ENCODE measurements at places on chromosomes 6 and 20.
A peak's percentile ranks its signal among the peaks of the same experiment; 100 is the strongest.

- no peak for DNase-seq
These were observed 22.1 kb downstream of the MAP3K4 start for GRCh38 chr6:161013695-161014094.

GRCh38 chr6:129751384-129751783, 41.4 kb upstream of the ARHGAP18 start:
- no peak for DNase-seq

GRCh38 chr20:46701057-46701456, 8.4 kb upstream of the SLC2A10 start:
- peak; percentile 24 for DNase-seq

DNA sequence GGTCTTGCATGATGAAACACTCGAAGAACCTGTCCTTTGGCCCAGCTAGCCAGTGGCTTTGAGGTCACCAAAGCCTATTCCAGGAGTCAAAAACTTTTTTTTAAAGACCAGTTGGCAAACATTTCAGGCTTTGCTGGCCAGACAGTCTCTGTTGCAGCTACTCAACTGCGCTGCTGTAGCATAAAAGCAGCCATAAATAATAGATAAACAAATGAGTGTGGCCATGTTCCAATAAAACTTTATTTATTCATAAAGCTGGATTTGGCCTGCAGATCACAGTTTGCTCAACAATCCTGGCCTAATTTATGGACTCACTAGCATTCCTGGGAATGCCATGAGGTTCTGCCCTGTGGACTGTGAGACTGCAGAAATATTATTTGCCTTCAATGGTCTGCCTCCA, 68.8 kb upstream of the LTV1 start:
- no peak for DNase-seq

DNA sequence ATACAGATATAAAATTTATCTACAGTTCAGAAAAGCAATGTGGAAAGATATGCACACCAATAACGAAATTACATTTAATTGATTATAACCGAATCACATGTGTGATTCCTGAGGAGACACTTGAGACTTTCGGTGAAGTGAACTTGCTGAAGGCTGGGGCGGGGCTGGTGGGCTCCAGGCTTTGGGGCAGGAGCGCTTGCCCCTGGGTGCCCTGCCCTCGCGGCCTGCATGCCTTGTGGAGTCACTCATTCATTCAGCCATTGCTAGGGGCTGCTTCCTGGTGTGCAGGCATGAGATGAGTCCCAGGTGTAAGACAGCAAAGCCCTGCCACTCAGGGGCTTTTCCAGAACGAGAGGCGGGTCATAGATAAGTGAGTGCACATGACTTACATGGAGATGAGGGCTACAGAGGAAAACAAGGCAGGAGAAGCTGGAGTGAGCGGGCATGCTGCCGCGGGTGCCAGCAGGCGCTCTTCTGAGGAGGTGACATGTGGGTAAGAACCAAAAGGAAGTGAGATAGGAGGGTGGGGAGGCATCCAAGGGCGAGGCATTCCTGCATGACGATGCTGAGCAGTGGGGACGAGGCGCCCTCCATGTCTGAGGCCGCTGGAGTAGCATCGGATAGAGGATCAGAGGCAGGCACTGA, 88.7 kb downstream of the BMP7 start:
- DNase-seq = no peak

GRCh38 chr6:5783584-5784089, 223.1 kb downstream of the NRN1 start:
- DNase-seq = no peak

GRCh38 chr6:106870824-106871717, 103.5 kb downstream of the CD24 start:
- DNase-seq = no peak

- no peak for DNase-seq
These were observed 113.0 kb upstream of the SLC22A23 start for GRCh38 chr6:3569816-3570215.

GRCh38 chr20:52365688-52366087, 174.1 kb upstream of the ZFP64 start:
- no peak for DNase-seq

DNA sequence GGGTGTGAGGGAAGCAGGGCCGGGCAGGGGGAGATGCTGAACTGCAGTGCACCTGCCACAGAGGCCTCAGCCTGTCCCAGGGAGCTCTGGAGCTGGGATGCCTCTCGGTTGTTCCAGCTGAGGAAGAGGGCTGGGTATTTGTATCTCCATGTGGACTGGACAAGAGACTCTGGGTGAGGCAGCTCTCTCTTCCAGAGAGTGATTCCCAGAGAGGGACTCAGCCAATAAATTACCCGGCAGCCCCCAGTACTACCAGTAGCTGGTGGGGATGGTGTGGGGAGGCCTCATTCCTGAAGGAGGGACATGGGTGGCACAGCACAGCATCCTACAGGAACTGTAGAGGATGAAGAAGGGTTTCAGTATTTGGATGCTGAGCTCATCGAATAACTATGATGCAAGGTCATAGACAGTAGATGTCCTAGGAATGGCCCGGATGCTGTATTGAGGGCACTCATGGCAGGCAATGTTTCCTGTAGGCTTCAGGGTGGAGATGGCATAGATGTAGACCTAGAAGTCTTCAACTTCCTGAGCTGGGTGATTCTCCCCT, 1.4 kb downstream of the FGD2 start:
- no peak for DNase-seq

- no peak for DNase-seq
These were observed 42.2 kb downstream of the PKIB start for GRCh38 chr6:122652431-122652830.

DNA sequence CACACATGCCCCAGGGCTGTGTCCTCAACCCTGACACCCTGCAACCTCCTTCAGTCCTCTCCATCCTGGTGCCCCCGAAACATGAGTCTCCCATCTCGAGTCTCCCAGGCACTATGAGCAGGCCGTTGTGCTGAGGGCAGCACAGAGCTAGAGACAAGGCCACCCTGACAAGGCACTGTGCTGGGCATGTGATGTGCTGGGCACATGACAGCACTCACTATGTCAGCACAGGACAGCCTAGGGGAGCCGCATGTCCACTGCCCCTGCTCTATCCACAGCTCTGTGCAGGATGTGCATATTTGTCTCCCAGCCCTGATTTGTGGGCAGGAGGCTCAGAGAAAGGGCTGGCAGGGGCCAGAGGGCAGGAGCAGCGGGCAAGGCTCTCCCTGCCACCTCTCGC, 362.1 kb upstream of the AGPAT4 start:
- DNase-seq = no peak

DNA sequence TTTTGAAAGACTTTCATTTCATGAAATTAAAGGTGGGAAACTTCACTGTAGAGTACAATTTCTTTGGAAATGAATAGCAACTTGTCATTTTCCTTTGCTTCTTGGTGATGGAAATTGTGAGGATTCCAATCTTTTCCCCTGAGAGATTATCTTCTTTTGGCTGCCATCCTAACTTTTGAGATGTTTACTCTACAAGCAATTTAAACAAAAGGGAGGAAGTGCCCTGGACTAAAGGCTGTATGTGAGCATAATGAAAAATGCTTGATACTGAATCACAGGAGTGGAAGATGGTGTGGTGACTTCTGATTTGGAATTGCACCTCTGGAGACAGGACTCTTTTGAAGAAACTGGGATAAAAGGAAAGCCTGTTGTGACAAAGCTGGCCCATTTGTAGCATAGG, 43.1 kb upstream of the JAG1 start:
- no peak for DNase-seq

- DNase-seq = no peak
These were observed 52.2 kb upstream of the SLC22A1 start for GRCh38 chr6:160069459-160069858.

DNA sequence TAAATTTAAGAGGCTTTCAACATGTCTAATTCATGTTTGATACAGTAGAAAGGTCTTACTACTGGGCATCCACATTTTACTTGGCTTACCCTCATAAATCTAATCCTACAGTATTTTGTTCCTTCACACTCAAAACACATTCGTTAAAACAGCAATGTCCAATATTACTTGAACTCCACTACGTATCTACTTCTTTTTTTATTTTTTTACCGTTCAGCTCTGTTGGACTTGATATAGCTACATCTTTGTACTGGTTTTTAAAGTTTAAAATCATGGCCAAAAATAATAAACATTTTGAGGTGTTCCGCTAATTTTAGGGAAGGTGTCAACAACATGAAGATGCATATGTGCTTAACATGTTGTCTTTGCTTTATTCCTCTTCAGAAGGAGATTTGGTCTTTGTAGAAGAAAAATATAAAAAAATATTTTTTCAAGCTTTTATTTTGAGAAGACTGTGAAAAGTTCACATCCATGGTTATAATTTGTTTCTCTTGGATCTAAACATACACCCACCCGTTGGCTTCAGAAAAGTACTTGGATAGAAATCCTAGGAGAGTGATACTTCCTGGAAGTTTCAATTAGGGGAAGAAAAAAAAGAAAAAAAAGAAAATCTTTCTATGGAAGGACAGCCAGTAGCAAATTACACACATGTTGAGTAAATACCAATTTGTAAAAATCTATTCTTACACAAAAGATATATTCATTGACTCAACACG, 71.5 kb downstream of the EPB41L2 start:
- no peak for DNase-seq

GRCh38 chr20:11452326-11452725, 465.4 kb upstream of the BTBD3 start:
- DNase-seq = no peak

DNA sequence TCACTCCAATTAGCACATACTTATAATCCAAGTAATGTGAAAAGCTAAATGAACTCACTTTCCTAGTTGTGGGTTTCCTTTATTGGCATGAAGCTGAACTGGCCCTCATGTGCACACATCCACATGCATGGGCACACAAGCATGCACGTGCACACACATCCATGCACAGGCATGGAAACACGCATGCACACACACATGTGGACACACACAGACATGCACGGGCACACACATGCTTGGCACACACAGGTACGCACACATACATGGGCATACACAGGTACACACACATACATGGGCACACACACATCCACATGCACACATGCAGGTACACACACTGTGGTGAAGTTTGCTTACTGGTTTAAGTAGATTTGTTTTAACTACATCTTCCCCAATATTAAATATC, 23.8 kb downstream of the SYNDIG1 start:
- no peak for DNase-seq

- no peak for DNase-seq
These were observed 94.0 kb upstream of the RALGAPA2 start for GRCh38 chr20:20806121-20807095.

- no peak for DNase-seq
These were observed 4.1 kb downstream of the SH3BGRL2 start for GRCh38 chr6:79635232-79635543.

DNA sequence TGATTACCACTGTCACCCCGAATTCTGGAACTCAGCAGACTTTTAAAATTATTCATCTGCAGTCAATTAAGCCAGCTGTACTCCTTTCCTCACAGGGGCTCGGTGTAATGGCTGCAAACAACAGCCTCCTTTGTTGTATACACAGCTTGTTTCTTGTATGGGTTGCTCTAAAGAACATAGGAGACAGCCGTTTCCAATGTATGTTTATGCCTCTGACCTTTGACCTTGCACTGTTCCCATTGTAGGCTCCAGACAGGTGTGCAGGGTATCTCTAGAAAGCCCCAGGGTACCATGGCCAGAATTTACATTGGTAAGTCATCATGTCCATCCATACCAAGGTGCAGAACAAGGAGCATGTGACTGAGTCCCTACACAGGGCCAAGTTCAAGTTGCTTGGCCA, 11.5 kb upstream of the TENT5A start:
- no peak for DNase-seq

DNA sequence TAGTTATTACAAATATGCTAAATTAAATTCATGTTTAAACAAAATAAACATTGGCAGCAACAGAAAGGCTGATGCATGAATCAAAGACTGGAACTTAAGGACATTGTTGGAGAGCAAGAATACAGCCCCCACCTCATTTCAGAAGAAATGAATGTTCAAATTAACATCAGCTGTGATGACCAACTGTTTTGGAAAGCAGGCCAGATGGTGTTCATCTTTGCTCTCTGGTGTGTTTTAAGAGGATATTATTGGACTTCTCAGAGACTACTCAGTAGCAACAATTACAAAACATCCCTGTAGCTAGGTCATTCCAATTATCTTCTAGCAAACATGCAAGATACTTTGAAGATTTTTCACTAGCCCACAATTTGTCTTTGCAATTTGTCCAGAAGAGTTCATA, 118.6 kb upstream of the DOK5 start:
- no peak for DNase-seq

DNA sequence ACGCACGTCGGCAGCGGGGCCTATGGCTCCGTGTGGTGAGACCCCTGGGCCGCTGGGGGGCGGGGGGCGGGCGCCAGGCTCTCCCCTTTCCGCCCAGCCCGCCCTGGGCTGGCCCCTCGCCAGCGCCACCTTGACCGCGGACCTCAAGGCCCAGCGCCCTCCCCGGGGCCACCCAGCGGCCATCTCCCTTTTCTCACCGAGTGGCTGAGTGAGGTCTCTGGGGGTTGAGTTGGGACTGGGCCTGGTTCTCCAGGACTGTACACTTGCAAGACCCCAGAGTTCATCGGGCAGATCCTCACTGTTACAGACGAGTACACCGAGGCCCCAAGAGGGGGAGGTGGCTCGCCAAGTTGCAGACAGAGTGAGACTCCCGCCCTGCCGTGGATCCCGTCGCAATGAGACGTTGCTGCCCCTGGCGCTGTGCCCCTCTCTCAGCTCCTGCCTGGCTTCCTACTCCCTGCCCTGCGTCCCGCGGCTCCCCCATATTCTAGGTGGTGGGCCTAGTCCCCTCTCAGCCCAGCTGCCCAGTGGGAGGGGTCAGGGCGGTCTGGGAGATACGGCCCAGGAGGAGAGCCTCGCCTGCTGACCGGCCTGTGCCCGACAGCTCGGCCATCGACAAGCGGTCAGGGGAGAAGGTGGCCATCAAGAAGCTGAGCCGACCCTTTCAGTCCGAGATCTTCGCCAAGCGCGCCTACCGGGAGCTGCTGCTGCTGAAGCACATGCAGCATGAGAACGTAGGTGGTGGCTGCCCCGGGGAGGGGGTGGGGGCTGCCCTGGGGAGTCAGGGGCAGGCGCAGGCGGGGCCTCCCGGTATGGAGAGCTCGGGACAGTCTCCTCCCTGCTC, 576 bp downstream of the MAPK13 start:
- peak; percentile 80 for DNase-seq

DNA sequence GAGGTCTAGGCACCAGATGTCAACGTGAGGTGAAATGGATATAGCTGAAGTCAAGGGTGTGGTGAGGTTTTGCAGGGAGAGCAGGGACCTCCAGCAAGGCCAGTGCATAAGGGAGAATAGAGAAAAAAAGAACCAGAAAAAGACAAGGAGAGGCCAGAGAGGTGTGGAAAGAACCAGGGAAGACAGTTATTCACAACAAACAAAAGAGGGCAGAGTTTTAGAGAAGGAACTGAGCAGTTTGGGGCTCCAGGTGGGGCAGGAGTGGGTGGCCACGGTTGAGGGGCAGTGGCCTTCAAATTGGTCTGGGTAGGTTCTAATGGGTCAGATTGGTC, 11.6 kb upstream of the NQO2 start:
- DNase-seq = no peak
